ENCODE measurements at places on chromosomes 11 and 22.

GRCh38 chr11:23903044-23903704 is 593.7 kb upstream of the LUZP2 start:
- no peak for DNase-seq

DNA sequence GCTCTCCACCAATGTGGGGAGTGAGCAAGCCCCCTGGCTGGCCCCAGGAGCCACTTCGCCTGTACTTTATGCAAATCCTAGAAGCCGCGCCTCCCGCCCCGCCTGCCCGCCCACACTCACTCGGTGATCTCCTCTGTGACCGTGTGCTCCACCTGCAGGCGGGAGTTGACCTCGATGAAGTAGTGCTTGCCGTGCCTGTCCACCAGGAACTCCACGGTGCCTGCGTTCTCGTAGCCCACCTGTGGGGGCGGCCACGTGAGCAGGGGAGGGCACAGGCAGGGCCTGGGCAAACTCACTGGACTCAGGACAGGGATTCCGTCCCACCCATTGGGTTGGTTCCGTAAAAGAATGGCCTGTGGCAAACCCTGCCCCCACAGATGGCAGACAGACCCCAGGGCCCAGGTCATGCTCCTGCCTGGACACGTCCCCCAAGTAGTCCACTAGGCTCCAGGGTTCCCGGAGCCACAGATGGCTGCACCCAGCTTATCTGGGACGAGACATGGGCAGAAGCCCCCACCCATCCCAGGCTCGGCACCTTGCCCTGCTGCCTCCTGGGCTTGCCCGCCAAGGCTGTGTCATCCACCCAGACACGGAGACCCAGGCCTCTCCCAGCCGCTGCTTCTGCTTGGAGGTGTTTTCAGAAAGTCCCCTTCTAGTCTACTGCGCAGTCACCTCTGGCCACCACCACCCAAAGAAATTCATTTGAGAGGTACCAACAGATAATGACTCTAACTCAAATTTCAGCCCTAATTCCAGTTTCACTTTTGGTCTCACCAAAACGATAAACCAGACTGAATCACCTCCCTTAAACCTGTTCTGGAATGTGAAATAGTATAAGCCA is 12.1 kb downstream of the LRFN4 start:
- DNase-seq: peak; percentile 61

GRCh38 chr11:92703449-92703830 is 266.0 kb upstream of the MTNR1B start:
- DNase-seq: no peak

- DNase-seq: no peak
Observed at GRCh38 chr22:44373234-44373633, 60.5 kb upstream of the SHISAL1 start.

DNA sequence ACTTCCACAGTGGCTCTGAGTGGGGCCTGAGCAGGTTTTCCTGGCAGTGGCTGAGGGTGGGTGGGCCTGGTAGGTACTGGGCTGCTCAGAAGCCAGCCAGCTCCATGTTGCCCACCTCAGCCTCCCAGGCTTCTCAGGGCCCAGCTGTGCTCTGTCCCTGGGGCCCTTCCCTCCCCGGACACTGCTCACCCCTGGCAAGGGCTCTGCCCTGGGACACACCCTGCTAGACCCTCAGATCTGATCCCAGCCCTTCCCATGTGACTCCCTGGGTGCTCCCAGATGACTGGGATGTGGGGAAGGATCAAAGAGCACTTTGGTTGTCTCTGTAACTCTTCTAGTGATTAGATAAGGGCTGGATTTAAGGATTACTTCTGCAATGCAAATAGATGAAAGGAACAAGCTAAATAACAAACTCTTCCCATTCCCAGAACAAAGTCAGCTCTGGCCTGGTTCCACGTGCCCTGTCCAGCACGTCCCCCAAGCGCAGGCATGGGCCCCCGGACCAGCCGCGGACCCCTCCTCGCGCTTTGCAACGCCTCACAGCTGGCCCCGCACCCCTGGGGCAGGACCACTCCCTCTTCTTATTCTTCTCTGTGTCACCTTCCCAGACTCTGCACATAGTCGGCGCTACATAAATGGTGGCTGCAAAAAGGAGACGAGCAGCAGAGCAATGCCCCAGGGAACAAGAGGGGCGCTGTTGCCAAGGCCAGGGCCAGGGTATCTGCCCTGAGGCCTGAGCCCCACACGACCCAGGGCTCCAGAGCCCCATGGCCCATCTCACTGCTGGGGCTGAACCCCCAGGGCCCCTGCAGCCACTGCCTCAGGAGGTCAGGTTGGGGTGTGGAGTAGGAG is 5.7 kb upstream of the KRTAP5-6 start:
- no peak for DNase-seq

GRCh38 chr11:123338997-123339752 is 90.9 kb upstream of the GRAMD1B start:
- DNase-seq: no peak

- DNase-seq: peak; percentile 46
Observed at GRCh38 chr11:57480409-57481137, 20.2 kb downstream of the RTN4RL2 start.

- DNase-seq: no peak
Observed at GRCh38 chr11:102604011-102604410, 21.1 kb downstream of the MMP20 start.

- DNase-seq: no peak
Observed at GRCh38 chr11:47667135-47667534, 24.8 kb upstream of the MTCH2 start.

DNA sequence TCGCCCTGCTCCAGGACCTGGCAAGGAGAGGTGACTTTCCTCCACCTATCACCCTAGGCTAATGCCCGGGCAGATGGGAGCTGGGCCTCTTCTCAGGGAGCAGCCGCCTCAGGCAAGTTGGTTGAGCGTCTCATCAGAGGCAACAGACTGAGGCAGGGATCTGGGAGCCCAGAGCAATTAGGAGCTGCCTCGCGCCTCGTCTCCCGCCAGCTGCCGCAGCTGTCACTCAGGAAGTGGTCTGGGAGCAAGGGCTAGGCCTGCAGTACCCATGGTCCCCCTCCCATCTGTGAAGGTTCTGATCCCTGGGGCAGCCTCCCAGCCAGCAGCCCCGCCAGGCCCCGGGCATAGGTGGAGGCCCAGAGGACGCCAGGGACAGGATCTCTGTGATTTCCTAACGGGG is 4.6 kb upstream of the CABP7 start:
- DNase-seq: no peak

DNA sequence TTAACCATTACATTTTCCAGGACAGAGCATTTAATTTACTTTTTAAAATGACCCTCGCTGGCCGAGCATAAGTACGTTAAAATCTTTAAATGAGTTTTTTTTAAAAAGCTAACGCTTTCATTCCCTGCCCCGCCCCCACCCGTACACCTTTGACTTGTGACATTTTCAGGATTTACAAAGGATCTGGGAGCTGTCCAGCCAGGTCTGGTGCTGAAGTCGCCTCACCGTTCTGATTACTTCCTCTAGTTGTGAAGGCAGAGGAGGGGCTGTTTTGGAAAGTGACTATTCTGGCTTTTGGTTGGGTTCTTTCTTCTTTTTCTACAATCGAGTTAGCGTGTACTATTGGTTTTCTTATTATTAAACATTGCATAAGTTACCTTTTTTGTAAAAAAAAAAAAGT is 2.9 kb downstream of the C11orf87 start:
- no peak for DNase-seq

GRCh38 chr11:62419314-62419929 is 589 bp downstream of the SCGB1A1 start:
- DNase-seq: no peak

GRCh38 chr11:101053492-101053891 is 76.1 kb downstream of the PGR start:
- DNase-seq: no peak

DNA sequence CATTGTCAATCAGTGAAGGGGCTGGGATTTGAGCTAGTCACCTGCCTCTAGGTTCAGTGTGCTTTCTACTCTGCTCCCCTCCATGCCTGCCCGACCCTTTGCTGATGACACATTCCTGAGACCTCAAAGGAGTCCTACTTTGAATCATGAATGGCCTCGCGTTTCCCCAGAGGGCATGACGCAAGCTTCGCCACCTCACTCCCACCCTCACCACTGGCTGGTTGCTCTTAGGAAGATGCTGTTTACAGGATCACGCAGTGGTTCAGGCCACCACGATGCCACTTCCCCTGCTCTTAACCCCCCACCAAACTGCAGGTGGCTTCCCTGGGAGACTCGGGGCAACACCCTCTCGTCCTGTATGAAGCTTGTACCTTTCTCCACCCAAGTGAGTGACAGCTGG is 62.9 kb upstream of the B3GAT1 start:
- DNase-seq: no peak

DNA sequence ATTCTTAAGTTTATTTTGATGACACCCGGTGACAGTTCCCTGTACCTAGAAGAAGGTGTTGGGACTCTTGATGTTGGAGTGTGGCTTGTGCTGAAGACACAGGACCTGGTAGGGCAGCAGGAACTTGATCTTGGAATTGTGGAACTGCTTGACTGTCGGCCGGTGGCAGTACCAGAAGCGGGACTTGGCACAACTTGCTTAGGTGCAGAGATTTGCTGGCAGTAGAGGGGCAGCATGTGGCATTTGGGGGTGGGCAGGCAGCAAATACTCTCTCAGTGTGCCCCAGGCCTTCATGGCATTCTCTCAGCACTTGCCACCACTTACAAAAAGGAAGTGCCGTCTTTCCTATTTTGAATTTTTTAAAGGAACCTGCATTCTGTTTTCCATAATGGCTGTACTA is 3.6 kb downstream of the PEX26 start:
- no peak for DNase-seq

DNA sequence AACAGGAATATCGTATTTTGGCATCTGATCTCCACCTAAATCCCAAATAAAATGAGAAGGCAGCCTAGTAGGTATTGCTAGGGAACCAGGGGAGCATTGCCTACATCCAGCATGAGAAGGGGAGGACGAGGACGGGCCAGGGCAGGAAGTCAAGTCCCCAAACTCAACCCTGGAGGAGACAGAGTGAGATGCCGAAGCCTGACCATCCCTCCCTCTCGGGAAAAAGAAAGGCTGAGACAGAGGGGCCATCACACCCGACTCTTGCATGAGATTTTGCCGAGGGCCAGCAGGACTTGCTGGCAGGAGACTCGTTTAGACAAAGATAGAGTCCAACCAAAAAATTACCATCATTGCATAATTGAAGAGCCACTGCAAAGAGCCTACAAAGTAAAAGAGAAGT is 50.2 kb upstream of the SPATA19 start:
- DNase-seq: no peak

- no peak for DNase-seq
Observed at GRCh38 chr11:113192121-113192925, 122.1 kb upstream of the TTC12 start.

GRCh38 chr11:111602865-111603610 is 789 bp downstream of the SIK2 start:
- no peak for DNase-seq

- no peak for DNase-seq
Observed at GRCh38 chr11:64297699-64298358, 2.3 kb upstream of the CATSPERZ start.

- no peak for DNase-seq
Observed at GRCh38 chr11:14422052-14422813, 63.2 kb upstream of the RRAS2 start.

DNA sequence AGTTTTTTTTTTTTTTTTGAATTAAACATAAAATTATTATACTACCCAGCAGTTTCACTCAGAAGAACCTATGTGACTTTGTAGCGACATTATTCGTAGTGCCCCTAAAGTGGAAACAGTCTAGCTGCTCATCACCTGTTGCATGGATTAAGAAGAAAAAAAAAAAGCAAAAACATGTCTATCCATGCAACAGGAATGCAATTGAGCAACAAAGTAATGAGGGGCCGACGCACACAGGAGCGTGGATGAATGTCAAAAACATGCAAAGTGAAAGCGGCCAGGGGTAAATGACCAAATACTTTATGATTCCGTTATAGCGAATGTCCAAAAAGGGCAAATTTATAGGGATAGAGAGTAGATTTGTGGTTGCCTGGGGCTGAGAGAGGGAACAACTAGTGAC is 16.3 kb downstream of the MYO18B start:
- DNase-seq: no peak

DNA sequence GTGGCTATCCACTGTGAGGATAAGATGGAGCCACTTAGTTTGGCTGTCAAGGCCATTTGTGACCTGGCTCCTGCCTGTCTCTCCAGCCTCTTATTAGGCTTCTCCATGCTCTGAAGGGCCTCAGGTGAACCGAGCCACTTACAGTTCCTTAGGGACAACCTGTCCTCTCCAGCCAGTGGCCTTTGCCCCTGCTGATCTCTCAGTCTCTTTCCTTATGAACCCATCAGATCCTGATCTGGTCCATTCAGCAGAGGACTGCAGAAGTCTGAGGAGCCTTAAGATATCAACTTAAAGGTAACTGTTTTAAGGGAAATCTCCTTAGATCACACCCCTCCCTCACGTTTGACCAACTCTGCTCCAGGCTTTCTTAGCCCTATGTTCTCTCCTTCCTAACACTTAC is 2.4 kb downstream of the DUSP18 start:
- no peak for DNase-seq

DNA sequence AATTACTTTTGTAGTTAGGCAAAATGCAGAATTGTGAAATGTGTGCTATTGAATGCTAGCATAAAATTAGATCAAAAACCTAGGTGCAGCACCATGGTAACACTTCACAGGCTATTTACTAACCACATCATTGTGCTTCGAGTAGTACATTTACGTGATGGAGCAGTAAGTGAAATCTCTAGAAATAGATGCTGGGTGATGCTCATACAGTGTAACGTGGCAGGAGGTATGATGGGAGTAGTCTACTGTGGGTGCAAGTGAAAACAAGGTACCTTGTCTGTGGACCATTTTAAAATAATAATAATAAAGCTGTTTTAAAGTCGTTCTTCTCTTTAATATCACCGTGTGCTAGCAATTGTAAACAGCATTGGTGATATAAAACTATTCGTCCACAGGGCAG is 132.3 kb downstream of the DYNC2H1 start:
- DNase-seq: no peak

- no peak for DNase-seq
Observed at GRCh38 chr11:24833573-24833972, 336.7 kb downstream of the LUZP2 start.

DNA sequence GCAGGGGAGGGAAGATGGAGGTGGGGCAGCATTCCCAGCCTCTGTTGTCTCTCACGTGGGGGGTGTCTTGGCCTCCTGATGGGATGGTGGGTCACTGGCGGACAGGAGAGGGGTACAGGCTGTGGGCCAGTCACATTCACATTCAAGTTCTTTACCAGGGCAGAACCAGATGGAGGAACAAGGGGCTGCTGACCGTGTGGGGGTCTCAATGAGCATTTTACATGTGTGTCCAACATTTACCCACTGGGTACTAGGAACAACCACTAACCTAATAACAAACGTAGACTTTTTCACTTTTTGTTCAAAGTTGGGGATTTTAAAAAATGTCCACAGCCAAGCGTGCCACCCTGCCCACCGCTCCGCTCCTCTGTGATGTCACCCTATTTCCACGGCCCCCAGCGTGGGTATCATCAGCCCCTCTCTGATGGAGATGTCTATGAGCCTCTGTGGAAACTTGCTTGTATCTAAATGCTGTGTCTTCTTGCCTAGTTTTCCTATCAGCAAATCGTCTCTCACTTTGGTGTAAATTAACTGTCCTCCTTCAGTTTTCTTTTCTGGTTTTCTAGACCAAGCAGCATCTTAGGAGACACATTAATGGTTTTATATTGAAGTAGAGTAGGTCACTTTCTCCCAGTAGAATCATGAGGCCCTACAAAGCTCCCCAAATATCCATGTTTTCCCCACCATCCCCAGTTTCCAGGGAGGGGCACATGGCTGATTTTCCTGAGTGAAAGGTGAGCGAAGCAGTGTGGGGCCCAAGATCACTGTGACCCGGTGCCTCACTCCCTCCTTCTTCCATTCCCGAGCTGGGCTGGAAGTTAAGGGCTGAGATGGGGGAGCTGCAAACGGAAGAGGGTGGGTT is 936.7 kb downstream of the BRD1 start:
- no peak for DNase-seq

Measured in stimulated activated CD8-positive, alpha-beta memory T cell treated with anti-CD3 and anti-CD28 coated beads, Interleukin-12 subunit alpha, Interleukin-12 subunit beta, amount 100 ng/mL, for 1 hour (primary cell).